Stimulated activated CD8-positive, alpha-beta memory T cell treated with anti-CD3 and anti-CD28 coated beads, Interleukin-15, amount 100 ng/mL, for 4 hours (primary cell): ENCODE measurements at places on chromosomes 3 and 15.

- no peak for DNase-seq
Measured at GRCh38 chr3:95265129-95265528, 1202.3 kb downstream of the NSUN3 start.

DNA sequence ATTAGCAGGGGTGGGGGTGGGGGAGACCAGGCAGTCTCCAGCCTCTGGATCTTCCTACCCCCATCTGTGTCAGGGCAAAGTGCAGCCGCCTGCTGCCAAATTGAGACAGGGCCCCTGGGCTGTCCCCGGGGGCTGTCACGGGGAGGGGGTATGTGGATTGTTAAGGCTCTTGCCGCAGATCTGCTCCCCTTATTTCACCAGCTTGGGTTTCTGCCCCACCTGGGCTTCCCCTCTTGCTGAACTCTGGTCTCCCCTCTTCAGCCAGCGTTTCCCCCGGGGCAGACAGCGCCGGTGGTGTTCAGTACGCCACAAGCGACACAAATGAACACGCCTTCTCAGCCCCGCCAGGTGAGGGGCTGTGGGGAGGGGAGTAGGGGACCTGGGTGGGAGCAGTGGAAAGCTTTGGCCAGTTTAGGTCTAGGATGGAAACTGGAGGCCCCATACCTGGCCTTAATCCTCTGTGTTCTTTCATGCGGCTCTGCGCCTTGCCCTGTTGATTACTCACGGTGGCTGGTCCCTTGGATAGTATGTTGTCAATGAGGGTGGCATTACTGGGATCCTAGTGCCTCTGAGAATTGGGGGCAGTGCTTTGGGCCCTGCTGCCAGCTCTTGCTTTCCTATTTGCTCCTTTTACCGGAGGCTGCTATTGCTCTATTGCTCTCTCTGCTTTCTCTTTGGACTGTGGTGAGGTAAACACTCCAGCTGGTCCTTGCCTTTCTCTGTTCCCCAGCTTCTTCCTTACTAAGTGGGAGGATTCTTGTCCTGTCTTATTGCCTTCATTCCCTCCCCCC lies 1.7 kb downstream of the EIF4G1 start:
- no peak for DNase-seq

DNA sequence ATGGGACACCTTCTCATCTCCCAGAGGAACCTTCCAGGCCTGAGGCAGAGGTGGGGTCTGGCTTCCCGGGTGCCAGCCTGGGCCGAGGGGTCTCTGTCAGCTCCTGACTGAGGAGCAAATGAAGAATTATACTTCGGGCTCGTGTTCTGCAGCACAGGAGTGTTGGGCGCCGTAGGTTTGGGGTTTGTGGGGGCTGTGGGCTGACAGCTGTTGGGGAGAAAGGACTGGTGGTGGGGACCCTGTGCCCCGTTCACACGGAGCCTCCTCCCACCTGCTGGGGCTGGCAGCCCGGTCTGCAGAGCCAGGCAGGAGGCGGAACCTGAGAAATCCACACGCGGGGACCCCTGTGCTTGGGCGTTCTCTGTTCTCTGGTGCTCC lies 59.7 kb downstream of the ADAMTS7 start:
- no peak for DNase-seq

- no peak for DNase-seq
Measured at GRCh38 chr15:69289342-69290146, 9.2 kb upstream of the PAQR5 start.

- DNase-seq: no peak
Measured at GRCh38 chr15:89747708-89748682, 3.1 kb downstream of the MESP1 start.
